Activated CD4-positive, alpha-beta T cell treated with anti-CD3 and anti-CD28 coated beads for 48 hours (primary cell): ENCODE measurements at places on chromosomes 5 and 9.

GRCh38 chr5:62309107-62309506 is 3.1 kb downstream of the KIF2A start:
- DNase-seq: no peak

DNA sequence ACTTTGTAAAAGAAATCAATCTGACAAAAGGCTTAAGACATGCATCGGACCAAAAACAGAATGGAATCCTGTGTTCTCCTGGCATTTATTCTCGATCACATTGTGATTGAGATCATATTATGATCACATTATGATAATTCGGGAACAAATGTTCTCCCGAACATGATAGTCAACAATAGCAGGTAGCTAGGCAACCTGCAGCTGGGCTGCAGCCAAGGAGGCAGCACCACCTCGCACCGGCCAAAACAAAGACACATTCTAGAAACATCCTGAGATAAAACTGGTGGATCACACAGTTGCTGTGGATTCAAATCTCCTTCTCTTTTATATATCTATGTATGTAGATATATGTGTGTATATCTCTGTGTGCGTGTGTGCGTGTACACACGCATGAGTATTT is 480.6 kb upstream of the CYLC2 start:
- no peak for DNase-seq

- DNase-seq: no peak
These were observed 281.9 kb upstream of the PUM3 start for GRCh38 chr9:3125602-3126405.

DNA sequence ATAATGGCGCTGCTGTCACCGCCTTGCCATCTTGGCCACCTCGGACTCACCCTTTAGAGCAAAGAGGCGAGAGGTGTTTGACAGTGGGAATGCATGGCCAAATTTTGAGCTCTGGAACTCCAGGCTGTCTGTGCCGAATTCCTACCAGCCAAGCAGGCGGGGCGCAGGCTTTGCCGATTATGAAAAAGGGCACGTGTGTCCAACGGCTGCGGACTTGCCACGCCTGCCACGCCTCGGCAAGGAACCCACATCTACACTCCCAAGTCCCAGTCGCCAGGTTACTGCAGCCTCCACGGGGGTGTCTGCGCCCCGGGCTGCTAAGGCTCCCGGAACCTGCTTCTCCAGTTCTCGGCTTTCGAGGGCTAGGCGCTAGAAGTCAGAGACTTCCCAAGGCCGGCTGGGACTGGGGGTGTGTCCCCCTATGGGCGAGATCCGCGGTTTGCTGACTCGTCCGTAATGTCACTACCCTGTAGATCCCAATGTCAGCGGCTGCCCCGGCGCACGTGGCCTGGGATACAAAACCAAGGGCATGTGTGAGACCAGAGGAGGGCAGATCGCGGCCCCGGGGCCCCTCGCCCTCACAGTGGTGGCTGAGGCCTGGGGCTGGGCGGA is 2.8 kb downstream of the NPR3 start:
- DNase-seq: peak; percentile 17

DNA sequence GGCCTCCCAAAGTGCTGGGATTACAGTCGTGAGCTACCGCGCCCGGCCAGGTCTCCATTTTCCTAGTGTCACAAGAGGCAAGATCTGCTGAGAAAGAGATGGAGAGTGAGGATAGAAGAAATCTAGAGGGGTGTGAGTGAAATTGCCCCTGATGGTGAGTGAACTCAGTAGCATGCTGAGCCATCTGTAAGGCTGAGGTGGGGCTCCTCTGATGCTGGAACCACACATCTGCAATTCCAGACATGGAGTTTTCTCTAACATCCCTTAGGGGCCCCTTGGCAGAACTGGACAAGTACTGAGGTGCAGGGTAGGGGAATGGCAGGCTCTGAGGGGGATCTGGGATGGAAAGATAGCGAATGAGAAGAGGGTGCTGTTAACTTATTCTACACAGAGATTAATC is 72.0 kb upstream of the FER start:
- DNase-seq: no peak

DNA sequence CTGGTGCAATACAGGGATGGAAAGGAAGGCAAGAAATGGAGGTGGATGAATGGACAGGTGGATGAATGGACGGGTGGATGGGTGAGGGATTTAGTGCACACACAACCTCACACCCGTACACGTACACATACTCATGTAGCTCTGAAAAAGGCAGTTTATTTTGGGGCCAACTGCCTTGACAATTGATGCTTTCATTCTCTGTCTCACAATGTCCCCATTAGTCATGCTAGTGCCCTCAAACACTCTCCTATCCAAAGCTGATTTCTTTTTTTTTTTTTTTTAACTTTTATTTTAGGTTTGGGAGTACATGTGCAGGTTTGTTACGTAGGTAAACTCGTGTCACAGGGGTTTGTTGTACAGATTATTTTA is 495.0 kb downstream of the DMAC1 start:
- DNase-seq: no peak

DNA sequence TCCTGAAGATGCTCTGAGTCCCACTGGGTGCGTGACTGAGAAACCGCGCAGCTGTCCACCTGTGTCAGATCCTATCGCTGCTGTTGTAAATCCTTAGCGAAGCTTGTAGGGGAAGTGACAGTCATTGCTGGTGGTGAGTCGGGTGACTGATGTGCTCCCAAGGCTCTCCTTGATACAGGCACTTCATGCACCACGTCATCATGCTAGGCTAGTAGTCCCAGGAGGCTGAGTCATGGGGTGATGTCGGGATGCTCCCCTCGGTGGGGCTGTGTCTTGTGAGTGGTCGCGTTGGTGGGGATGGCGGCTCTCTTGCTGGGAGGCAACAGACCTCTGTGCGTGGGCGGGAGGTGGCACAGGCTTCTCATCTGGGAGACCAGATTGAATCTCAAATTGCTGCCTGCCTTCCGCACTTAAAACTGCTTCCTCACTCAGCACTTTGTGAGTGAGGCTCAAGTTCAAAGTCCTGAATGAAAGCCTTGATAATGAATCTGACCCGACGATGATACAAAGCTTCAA is 84.7 kb downstream of the CSNK1A1 start:
- DNase-seq: peak; percentile 27

GRCh38 chr9:131982671-131983239 is 96.9 kb downstream of the MED27 start:
- DNase-seq: no peak

DNA sequence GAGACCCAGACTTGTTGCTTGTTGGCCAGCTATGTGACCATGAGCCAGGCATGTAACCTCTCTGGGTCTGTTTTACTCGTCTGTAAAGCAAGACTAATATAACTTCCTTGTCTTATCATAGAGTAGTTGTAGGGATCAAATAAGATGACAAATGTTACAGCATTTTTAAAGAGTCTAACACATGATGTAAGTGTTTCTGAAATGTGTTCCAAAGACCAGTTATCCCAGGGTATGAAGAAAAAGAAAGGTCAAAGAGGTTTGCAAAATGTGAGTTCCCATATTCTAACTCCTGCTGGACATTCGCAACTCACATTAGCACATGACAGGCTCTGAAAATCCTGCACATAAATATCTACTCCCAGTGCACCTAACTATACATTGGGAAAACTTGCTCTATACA is 28.5 kb upstream of the MATR3 start:
- no peak for DNase-seq

GRCh38 chr5:11557063-11557462 is 347.2 kb downstream of the CTNND2 start:
- DNase-seq: no peak

DNA sequence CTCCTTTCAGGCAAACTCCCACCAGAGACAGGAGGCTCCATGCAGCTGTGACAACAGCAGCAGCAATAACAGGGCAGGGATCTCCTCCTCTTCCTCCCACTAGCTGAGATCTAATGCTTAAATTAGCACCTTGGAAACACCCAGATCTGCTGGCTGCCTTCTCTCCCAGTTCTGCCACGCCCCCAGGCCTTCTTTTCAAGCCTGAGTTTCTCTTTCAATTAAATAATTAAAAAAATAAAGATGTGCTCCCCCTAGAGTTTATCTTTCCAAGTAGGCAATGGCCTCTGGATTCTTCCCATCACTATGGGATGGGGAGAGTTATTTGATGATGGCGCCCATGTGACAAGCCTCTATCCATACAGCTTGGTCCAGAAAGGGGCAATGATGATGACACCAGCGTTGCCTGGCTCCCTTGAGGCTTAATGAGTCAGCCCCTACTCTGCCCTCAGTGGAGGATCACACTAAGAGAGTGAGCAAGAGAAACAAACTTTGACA is 3.8 kb downstream of the FAM219A start:
- DNase-seq: peak; percentile 66

DNA sequence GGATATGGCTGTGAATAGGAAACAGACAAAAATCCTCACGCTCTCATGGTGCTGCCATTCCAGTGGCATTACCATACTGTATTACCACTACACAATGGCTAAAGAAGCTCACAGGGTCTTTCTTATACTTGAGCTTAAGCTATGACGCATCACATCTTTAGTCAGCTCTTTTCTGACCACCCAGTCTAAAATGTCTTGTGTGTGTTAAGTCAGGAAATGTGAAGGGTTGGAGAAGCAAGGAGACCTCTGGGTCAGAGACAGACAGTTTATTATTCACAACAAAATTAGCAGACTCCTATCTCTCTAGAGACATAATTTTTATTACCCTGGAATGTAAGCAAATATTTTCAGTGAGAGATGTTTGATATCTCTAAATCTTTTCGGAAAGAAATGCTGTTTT is 1583.2 kb upstream of the WWC1 start:
- DNase-seq: no peak

DNA sequence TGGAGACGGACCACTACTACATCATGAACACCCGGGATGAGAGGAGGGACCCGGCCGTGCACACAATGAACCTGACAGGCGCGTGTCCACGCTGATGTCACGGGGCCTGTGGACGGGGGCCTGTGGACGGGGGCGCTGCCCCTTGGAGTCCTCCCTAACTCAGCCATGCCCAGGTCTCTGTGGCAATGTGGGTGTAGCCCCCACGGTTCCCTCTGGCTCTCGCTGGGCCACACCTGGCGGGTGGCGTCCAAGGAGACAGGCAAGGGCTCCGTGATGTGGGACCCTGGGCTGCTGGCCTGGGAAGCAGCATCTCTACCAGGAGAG is 22.1 kb downstream of the PAEP start:
- no peak for DNase-seq

DNA sequence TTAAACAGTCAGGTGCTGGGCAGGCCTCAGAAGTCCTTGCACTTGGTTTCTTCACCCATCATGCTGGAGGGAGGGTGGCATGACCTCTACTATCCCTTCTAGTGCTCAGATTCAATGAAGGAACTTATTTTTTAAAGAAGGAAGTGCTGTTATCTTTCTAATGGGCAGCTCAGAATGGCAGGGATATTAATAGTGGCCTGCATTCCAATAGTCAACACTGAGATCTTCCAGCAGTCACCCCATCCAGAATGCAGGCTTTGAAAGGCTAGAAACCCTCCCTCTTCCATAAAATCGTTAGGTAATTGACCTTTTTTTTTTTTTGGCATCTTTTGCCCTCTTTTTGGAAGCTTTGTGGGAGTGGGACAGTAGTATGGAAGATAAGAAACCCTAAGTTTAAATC is 325.0 kb downstream of the ARRDC3 start:
- DNase-seq: no peak

DNA sequence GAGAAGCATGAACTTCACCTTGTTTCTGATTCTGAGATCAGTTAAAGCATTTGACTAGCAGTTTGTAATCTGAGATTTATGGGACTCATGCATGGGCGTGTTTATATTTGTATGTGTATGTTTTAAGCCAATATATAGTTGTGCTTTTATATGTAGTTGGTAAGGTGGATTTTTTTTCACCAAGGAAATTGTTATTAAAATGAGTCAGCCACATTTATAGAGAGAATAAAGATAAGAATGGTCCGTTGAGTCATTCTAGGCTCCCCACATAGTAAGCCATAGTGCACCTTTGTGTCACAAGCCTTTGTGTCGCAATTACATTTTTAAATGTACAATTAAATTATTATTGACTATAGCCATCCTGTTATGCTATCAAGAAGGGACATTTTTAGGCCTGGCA is 89.0 kb downstream of the NLN start:
- DNase-seq: no peak
